Ascending aorta (tissue), 2 donors: ENCODE measurements at places on chromosomes 13 and 19. TPM values are rescaled to one million over a fixed set of nuclear protein-coding genes. Genes with fewer than 3 reads are reported as not detected.

DNA sequence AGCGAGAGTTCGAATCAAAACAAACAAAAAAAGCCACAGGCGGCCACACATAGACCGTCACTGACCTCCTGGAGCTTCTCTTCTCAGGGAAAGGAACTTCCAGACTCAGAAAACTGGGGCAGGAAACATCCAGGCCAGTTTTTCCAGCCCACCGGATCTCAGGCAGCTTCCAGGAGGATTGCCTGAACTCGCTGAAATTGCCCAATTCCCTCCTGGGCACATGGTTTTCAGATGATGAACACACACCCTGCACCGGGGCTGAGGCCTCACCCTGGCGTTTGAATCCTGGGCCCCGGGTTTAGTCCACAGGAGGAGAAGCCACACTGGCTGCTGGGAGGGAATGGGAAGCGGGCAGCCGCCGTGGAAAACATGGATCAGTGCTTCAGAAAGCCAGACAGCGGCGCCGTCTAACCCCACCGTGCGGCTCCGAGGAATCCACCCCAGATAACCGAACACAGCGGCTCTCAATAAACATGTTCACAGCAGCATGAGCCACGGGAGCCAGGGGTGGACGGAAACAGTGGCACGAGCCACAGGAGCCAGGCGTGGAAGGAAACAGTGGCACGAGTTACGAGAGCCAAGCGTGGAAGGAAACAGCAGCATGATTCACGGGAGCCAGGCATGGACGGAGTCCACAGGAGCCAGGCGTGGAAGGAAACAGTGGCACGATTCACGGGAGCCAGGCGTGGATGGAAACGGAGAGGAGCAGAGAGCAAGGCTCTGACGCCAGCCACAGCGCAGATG, 18.2 kb upstream of the PTBP1 start:
- H3K27me3 ChIP-seq: no peaks in the 10 kb centered on the region
- H3K36me3 ChIP-seq: no peaks in the 10 kb centered on the region
- peak overlapping the region; percentile 22 for H3K4me3 ChIP-seq
- H3K27ac ChIP-seq: peak overlapping the region; percentile 70
- peaks cover 4% of the 10 kb centered on the region for H3K4me1 ChIP-seq
- DNase-seq: no peak

DNA sequence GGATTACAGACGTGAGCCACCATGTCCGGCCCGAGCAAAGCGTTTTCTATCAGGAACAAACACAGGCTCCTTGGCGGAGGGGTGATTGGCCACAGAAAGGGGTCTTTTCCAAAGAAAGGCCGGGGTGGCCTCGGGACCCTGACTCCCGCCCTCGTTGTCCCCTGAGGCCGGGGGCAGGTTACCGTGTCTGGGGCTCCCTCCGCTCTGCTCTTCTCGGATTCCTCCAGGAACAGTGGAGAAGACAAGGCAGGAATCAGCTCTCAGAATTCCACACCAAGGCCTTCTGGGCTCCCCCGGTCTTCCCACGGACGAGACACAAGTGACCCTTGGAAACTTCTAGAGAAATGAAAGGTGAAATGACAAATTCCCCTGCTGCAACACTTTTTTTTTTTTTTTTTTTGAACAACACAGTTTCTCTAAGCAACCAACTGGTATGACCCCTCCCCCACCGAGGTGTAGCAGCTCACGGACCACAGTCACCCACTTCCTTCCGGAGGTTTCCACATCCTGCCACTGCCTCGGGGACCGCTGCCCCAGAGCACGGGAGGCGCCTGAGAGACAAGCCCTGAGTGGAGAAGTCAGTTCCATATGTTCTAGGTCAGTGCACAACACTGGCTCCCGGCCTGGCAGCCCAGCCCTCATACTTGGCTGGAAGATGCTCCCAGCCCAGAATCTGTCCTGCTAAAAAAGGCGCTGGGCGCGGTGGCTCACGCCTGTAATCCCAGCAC, 11.0 kb downstream of the MOB3A start:
- H3K27me3 ChIP-seq: no peaks in the 10 kb centered on the region
- H3K27ac ChIP-seq: peak overlapping the region; percentile 27
- no peak overlapping the region for H3K4me3 ChIP-seq
- H3K36me3 ChIP-seq: peaks cover 19% of the 10 kb centered on the region
- peak; percentile 87 for DNase-seq

GRCh38 chr19:35299523-35300338, 7.8 kb downstream of the MAG start:
- H3K27ac ChIP-seq: no peak overlapping the region
- H3K4me1 ChIP-seq: no peaks in the 10 kb centered on the region
- no peak overlapping the region for H3K4me3 ChIP-seq
- H3K36me3 ChIP-seq: no peaks in the 10 kb centered on the region
- no peaks in the 10 kb centered on the region for H3K27me3 ChIP-seq

GRCh38 chr19:4354282-4354681, 10.9 kb downstream of the MPND start:
- no peak overlapping the region for H3K27ac ChIP-seq
- no peaks in the 10 kb centered on the region for H3K4me1 ChIP-seq
- DNase-seq: no peak

- no peak overlapping the region for H3K4me3 ChIP-seq
- H3K27ac ChIP-seq: no peak overlapping the region
Observed at GRCh38 chr13:45779901-45780300, 71.7 kb downstream of the SIAH3 start.

GRCh38 chr19:39046037-39046821, 13.9 kb upstream of the FBXO27 start:
- no peak for DNase-seq
- H3K27ac ChIP-seq: no peak overlapping the region
- H3K27me3 ChIP-seq: no peaks in the 10 kb centered on the region

GRCh38 chr13:107563099-107563925, 652.0 kb downstream of the LIG4 start:
- H3K4me1 ChIP-seq: peaks cover 4% of the 10 kb centered on the region
- H3K36me3 ChIP-seq: no peaks in the 10 kb centered on the region
- H3K27ac ChIP-seq: no peak overlapping the region
- no peak overlapping the region for H3K4me3 ChIP-seq

DNA sequence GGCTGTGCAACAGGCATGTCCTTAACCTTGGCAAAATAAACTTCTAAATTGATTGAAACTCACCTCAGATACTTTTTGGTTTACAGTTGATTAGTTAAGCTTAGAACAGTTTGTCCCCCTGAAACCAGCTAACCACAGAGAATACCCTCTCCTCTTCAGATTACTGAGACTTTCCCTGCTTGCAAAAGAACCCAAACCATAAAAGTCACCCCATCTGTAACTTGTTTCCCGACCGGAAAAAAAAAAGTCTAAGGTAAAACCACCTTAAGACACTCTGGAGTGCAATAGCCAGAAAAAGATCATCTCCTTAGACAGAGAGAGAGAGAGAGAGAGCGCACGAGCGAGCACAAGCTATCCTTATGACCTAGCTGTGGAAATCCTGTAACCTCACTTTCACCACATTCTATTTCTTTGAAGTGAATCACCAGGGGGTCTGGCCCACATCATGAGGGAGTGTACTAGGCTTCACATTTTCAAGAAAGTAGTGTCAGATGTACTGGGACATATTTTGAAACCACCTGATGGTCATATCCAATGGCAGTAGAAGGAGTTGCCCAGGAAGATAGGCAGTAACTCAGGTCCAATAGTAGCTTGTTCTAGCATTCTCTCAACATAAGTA, 11.1 kb upstream of the GTF2F2 start:
- no peak overlapping the region for H3K4me3 ChIP-seq
- H3K27me3 ChIP-seq: no peaks in the 10 kb centered on the region
- H3K4me1 ChIP-seq: no peaks in the 10 kb centered on the region
- no peak overlapping the region for H3K27ac ChIP-seq
- DNase-seq: no peak

- no peak overlapping the region for H3K4me3 ChIP-seq
- H3K27ac ChIP-seq: no peak overlapping the region
- no peak for DNase-seq
- H3K4me1 ChIP-seq: no peaks in the 10 kb centered on the region
Observed at GRCh38 chr13:113144255-113144629, 14.2 kb upstream of the PROZ start.

DNA sequence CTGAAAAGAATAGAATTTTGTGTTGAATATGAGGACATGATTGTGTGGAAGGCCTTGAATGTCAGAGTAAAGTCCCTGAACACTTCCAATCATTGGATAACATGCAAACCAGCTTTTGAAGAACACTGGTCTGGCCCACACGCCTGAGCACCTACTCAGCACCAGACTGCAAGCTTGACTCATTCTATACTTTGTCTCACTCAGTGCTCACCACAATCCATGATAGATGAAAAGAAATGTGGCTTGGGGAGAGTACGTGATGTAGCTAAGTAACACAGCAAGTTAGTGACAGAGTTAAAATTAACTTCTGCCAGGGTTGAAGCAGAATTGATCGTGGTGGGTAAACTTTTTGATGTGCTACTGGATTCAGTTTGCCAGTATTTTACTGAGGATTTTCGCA, 12.0 kb downstream of the DLEU7 start:
- no peak for DNase-seq
- H3K36me3 ChIP-seq: no peaks in the 10 kb centered on the region
- H3K4me1 ChIP-seq: no peaks in the 10 kb centered on the region

DNA sequence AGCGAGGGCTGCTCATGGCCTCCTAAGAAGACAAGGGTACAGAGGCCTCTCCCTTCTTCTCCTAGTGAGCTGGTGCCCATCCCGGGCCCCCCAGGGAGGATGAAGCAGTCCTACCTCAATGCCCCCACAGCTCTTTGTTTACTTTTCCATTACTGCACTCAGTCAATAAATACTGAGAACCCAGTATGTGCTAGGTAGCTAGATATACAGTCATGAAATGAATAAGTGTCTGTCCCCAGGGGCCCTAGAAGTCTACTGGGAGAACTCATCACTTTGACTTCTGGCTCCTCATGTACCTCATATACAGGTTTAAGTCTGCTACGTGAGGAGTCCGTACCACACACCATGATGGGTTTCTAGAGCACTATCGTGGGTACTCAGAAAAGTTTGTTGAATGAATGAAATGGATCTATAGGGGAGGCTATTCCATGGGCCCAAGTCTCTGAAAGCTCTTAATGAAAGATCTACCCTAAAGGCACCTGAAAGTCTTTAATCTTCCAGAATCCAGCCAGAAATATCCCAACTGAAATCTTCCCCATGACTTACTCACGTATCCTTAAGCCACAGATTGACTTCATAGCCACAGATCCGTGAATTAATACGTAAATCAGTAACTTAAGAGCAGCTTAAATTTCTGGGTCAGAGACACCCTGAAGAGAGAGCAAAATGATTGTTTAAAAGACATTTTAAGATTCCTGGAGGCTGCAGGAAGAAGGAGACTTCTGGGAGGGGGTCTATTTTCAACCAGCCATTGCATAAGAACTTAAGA, 51.6 kb upstream of the POMP start:
- no peak for DNase-seq
- H3K4me3 ChIP-seq: no peak overlapping the region
- H3K4me1 ChIP-seq: no peaks in the 10 kb centered on the region
- H3K36me3 ChIP-seq: no peaks in the 10 kb centered on the region

- H3K4me1 ChIP-seq: no peaks in the 10 kb centered on the region
- no peak for DNase-seq
- no peaks in the 10 kb centered on the region for H3K36me3 ChIP-seq
- no peak overlapping the region for H3K27ac ChIP-seq
- H3K4me3 ChIP-seq: no peak overlapping the region
- H3K27me3 ChIP-seq: no peaks in the 10 kb centered on the region
Observed at GRCh38 chr13:97003071-97003470, 8.8 kb upstream of the OXGR1 start.

GRCh38 chr19:5479958-5480357, 24.7 kb downstream of the ZNRF4 start:
- H3K36me3 ChIP-seq: no peaks in the 10 kb centered on the region
- H3K27ac ChIP-seq: no peak overlapping the region
- peaks cover 3% of the 10 kb centered on the region for H3K27me3 ChIP-seq
- DNase-seq: no peak
- no peaks in the 10 kb centered on the region for H3K4me1 ChIP-seq

DNA sequence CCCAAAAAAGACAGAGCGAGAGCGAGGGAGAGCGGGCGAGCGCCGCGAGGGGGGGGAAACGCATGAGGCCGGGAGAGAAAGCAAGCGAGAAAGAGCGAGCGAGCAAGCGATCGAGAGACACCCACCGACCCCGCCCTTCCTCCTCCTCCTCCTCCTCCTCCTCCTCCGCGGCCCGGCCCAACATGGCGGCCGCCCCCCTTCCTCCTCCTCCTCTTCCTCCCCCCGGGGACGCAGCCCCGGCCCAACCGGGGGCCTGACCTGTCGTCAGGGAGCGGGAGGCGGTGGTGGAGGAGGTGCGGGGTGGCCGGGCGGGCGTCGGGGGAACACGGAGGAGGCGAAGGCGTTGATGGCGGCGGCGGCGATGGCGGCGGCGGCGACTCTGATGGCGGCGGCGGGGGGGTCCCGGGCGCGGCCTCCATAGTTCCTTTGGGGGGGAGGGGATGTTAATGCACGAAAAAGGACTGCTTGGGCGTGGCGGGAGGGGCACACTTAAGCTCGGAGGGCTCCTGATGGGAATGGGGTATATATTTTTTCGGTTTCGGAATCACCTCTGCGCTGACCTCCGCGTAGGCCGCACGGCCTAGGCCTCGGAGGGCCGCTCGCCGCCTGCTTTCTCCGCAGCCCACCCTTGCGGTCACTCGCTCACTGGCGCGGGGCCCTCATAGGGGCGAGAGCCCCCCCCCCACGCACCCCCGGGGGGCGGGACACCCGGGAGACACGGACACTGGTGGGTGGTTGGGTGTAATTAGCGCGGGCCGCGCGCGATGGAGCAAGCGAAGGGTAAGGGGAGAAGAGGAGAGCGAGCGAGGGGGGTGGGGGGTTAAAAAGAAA, 1.2 kb downstream of the ZC3H4 start:
- no peaks in the 10 kb centered on the region for H3K27me3 ChIP-seq
- H3K36me3 ChIP-seq: no peaks in the 10 kb centered on the region

DNA sequence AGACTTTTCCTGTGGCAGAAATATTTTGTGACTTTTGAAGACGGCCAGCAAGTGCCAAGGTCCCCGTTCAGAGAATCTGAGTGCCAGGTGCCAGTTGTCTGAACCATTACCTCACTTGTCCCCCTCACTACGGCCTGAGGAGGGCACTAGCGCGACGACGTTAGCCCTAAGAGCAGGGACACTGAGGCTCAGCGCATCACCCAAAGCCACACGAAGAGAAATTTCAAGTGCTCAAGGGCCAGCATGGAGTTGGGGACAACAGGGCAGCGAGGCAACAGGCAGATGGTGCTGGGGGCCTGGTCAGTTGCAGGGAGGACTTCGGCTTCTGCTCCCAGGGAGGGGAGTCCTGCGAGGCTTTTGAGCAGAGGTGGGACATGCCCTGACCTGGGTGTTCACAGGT, 9.5 kb upstream of the TYK2 start:
- no peak overlapping the region for H3K4me3 ChIP-seq
- H3K27ac ChIP-seq: no peak overlapping the region
- no peak for DNase-seq

GRCh38 chr13:111590796-111591195, 270.4 kb downstream of the TEX29 start:
- H3K36me3 ChIP-seq: no peaks in the 10 kb centered on the region
- H3K27ac ChIP-seq: no peak overlapping the region
- no peaks in the 10 kb centered on the region for H3K4me1 ChIP-seq
- no peaks in the 10 kb centered on the region for H3K27me3 ChIP-seq
- DNase-seq: no peak

Gene SLC25A42
- 8.9 TPM for total RNA-seq

Gene SCAMP4
- 322 TPM for total RNA-seq

Gene TUBB4A
- 0.75 TPM for total RNA-seq

Gene IGFL4
- not detected for total RNA-seq

Gene PAF1
- total RNA-seq: 12.7 TPM
